Ovary (tissue), 10 donors: ENCODE measurements at places on chromosomes 7 and 10. TPM values are rescaled to one million over a fixed set of nuclear protein-coding genes. Genes with fewer than 3 reads are reported as not detected.
A peak's percentile ranks its signal among the peaks of the same experiment; 100 is the strongest.

GRCh38 chr10:125640653-125641052 is 42.3 kb downstream of the TEX36 start:
- H3K27me3 ChIP-seq: no peaks in the 10 kb centered on the region
- H3K27ac ChIP-seq: no peak overlapping the region

DNA sequence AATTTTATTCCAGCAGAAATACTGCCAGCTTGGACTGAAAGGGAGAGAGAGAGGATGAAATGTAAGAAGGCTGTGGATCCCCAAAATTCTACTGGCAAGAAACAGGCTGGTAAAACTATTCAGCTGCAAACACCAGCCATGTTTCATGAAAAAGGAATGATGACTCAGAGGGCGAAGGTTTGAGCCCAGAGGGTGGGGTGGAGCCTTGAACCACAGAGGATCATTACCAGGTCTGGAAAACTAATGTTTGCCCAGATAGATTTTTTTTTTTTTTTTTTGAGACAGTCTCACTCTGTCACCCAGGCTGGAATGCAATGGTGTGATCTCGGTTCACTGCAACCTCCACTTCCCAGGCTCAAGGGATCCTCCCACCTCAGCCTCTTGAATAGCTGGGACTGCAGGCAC is 41.7 kb upstream of the NRF1 start:
- no peaks in the 10 kb centered on the region for H3K36me3 ChIP-seq
- H3K4me1 ChIP-seq: no peaks in the 10 kb centered on the region
- DNase-seq: no peak
- no peak overlapping the region for H3K27ac ChIP-seq
- no peaks in the 10 kb centered on the region for H3K27me3 ChIP-seq

- peak; percentile 14 for DNase-seq
- no peaks in the 10 kb centered on the region for H3K36me3 ChIP-seq
- no peak overlapping the region for H3K4me3 ChIP-seq
- no peaks in the 10 kb centered on the region for H3K27me3 ChIP-seq
Observed at GRCh38 chr7:1845536-1846311, 175.6 kb downstream of the ELFN1 start.

- no peaks in the 10 kb centered on the region for H3K36me3 ChIP-seq
- no peak for DNase-seq
- H3K27ac ChIP-seq: no peak overlapping the region
- H3K27me3 ChIP-seq: no peaks in the 10 kb centered on the region
Observed at GRCh38 chr7:128124786-128125185, 93.5 kb upstream of the LRRC4 start.

DNA sequence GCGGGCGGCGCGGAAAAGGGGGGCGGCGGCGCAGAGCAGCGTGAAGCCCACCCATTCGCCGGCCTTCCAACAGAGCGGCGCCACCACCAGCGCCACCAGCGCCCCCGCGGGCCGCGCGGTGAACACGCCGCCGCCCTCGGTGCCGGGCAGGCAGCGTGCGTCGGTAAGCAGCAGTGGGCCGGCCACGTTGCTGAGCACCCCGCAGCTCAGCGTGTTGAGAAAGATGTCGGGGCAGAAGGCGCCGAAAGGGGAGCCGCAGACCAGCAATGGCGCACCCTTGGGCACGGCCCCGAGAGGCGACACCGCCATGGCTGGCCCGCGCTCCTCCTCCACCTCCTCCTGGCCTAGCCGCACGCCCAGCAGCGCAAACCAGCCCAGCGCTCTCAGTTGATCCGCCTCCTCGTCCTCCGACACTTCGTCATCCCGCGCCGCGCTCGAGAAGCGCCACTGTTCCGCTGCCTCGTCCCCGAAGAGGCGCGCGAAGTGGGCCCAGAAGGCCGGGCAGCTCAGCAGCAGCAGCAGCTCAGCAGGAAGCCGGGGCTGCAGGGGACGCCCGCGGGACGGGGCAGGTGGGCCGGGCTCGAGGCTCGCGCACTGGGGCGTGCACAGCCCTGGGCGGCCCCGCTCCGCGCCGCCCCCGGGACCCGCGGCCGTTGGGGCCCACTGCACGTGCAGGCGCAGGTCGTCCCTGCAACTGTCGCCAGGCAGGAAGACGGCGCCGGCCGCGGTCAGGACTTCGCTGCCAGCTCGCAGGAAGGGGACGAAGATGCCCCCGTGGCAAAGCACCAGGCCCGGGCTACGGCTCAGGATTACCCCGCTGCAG is 623 bp downstream of the TYSND1 start:
- peaks cover 10% of the 10 kb centered on the region for H3K4me1 ChIP-seq
- H3K36me3 ChIP-seq: no peaks in the 10 kb centered on the region
- peak overlapping the region; percentile 91 for H3K27ac ChIP-seq

DNA sequence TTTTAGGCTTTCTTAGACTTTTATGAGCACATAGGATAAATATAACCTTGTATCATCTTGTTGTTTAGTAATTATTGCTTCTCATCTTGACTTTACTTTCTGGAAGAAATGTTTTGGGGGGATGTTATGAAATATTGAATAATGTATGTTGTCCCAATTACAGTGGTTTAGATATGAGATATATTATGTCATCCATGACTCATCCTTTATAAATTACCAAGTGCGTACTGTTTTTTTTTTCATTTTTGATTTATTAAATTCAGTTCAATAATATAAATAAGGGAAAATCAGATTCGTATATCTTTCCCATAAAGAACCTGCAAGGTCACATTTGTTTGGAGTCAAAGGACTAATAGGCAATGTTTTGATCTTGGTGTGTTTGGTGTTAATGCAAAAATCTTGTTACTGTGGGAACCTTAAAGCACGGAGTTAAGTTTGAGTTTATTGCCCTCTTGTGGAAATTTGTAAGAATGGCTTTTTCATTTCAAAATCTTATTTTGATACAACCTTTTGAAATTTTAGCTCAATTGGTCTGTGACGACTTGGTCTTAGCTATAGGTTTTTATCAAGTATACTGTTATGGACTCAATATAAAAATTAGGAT is 108.6 kb downstream of the SRI start:
- no peaks in the 10 kb centered on the region for H3K27me3 ChIP-seq
- no peaks in the 10 kb centered on the region for H3K4me1 ChIP-seq
- no peak overlapping the region for H3K27ac ChIP-seq
- H3K36me3 ChIP-seq: no peaks in the 10 kb centered on the region
- no peak overlapping the region for H3K4me3 ChIP-seq

DNA sequence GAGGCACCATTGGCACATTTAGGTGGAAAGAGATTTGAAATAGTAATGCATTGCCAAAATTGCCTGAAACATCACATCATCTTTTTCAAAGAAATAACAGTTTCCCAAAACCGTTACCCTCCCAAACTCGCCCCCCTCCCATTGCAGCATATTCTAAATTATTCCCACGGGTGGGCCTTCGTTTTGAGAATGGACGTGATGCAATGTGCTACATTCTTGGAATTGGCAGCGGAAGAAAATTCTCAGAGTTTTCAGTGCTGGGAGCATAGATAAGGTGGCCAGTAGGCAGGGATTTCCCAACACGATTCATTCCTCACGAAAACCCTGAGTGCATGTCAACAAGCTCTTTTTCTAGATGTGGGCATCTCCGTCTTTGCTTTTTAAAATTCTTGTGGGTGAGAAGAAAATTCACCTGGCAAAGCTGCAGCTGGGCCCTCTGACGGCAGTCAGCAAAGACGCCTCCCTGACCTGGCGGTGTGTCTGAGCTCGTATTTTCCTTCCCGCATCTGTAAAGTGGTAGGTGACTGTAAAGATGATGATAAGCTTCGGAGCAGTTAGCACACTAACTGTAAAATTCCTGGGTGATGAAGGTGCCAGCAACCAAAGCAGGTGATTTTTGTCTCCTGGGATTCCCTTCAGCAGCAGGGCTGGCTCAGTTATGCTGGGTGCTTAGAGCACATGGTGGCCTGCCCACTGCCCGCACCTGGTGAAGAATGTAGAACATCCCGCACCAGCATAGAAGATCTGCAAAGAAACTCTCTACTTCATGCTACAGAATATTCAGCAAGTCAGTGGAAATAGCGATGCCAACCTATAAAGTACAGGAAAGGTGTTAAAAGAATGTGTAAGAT is 141.9 kb upstream of the KLF6 start:
- no peak for DNase-seq
- H3K27me3 ChIP-seq: no peaks in the 10 kb centered on the region
- H3K4me3 ChIP-seq: no peak overlapping the region
- no peaks in the 10 kb centered on the region for H3K4me1 ChIP-seq
- no peak overlapping the region for H3K27ac ChIP-seq
- no peaks in the 10 kb centered on the region for H3K36me3 ChIP-seq

GRCh38 chr7:3092468-3092867 is 48.8 kb upstream of the CARD11 start:
- no peaks in the 10 kb centered on the region for H3K4me1 ChIP-seq
- no peaks in the 10 kb centered on the region for H3K27me3 ChIP-seq
- no peak overlapping the region for H3K27ac ChIP-seq
- no peak for DNase-seq
- no peaks in the 10 kb centered on the region for H3K36me3 ChIP-seq

GRCh38 chr7:74084722-74085578 is 1.3 kb downstream of the LIMK1 start:
- H3K4me3 ChIP-seq: peak overlapping the region; percentile 84
- peak overlapping the region; percentile 12 for H3K27ac ChIP-seq
- peaks cover 6% of the 10 kb centered on the region for H3K4me1 ChIP-seq
- H3K36me3 ChIP-seq: no peaks in the 10 kb centered on the region
- no peaks in the 10 kb centered on the region for H3K27me3 ChIP-seq

DNA sequence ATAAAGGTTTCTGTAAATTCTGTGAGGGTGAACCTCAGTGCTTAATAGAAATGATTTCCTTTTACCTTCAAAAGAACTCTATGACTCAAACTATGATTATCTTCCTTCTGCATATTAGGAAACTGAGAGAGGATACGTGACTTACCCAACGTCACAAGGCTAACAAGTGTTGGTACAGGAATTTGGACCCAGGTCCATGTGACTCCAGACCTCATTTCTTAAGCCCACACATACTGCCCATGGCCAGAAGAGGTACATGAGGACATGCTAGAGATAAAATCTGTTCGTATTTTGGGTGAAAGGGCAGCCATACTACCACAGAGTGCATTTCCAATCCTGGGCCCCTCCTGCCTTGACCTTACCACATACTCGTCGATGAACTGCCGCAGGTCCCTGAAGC is 61.5 kb upstream of the TM9SF3 start:
- DNase-seq: no peak
- no peaks in the 10 kb centered on the region for H3K36me3 ChIP-seq
- no peak overlapping the region for H3K4me3 ChIP-seq
- no peak overlapping the region for H3K27ac ChIP-seq
- H3K4me1 ChIP-seq: no peaks in the 10 kb centered on the region

DNA sequence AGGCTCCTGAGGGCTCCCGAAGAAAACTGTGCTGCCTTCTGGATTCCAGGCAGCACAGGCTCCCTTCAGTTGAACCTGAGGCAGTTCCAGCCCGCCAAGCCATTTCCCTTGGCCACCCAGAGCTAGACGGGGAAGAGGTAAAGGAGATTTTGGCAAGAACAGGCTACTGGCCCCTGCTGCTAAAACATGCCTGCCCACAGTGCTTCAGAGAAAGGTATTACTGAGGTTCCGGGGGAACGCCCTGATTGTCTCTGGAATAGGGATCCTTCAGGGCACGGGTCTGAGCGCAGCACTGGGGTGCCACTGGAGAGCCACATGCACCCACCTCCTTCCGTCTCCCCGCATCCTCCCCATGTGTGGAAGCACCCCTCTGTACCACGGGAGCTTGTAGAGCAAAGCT is 247.4 kb downstream of the BAMBI start:
- H3K4me3 ChIP-seq: no peak overlapping the region
- DNase-seq: no peak
- no peaks in the 10 kb centered on the region for H3K36me3 ChIP-seq
- H3K4me1 ChIP-seq: no peaks in the 10 kb centered on the region
- H3K27me3 ChIP-seq: no peaks in the 10 kb centered on the region

- H3K4me1 ChIP-seq: no peaks in the 10 kb centered on the region
- DNase-seq: no peak
- no peaks in the 10 kb centered on the region for H3K36me3 ChIP-seq
- H3K4me3 ChIP-seq: no peak overlapping the region
- no peaks in the 10 kb centered on the region for H3K27me3 ChIP-seq
Observed at GRCh38 chr7:138158739-138159528, 82.7 kb downstream of the AKR1D1 start.

- DNase-seq: no peak
- H3K27ac ChIP-seq: no peak overlapping the region
- H3K36me3 ChIP-seq: no peaks in the 10 kb centered on the region
- peaks cover 16% of the 10 kb centered on the region for H3K4me1 ChIP-seq
- no peak overlapping the region for H3K4me3 ChIP-seq
Observed at GRCh38 chr10:33199731-33200232, 134.7 kb downstream of the NRP1 start.

- no peak overlapping the region for H3K27ac ChIP-seq
- no peaks in the 10 kb centered on the region for H3K36me3 ChIP-seq
- no peak overlapping the region for H3K4me3 ChIP-seq
- DNase-seq: no peak
- peaks cover 3% of the 10 kb centered on the region for H3K4me1 ChIP-seq
- H3K27me3 ChIP-seq: no peaks in the 10 kb centered on the region
Observed at GRCh38 chr7:37068902-37069301, 344.6 kb upstream of the AOAH start.

DNA sequence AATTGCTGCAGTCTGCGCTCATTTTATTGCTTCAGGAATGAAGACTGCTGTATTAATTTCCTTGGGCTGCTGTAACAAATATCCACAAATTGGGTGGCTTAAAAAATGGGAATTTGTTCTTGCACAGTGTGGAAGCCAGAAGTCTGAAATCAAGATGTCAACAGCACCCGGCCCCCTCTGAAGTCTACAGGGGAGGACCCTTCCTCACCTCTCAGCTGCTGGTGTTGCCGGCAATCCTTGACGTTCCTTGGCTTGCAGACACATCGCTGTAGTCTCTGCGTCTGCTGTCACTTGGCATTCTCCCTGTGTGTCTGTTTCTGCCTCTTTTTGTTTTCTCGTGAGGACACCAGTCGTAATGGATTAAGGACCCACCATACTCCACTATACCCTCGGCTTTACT is 166.2 kb downstream of the PTPN20 start:
- no peaks in the 10 kb centered on the region for H3K4me1 ChIP-seq
- no peaks in the 10 kb centered on the region for H3K27me3 ChIP-seq
- no peak overlapping the region for H3K4me3 ChIP-seq
- no peak overlapping the region for H3K27ac ChIP-seq

WIPF3 gene
- 84.8 TPM for total RNA-seq

MYL10 gene
- total RNA-seq: not detected

DLG5 gene
- 45.5 TPM for total RNA-seq

OR2A7 gene
- total RNA-seq: 22.6 TPM

SPDYE1 gene
- total RNA-seq: not detected

TMEM236 gene
- total RNA-seq: 0.72 TPM

TMEM225B gene
- total RNA-seq: 0.60 TPM

CTTNBP2 gene
- total RNA-seq: 14.6 TPM

PAX4 gene
- not detected for total RNA-seq

FAM25A gene
- not detected for total RNA-seq

KAZALD1 gene
- 0.57 TPM for total RNA-seq

GSDME gene
- total RNA-seq: 17.3 TPM
